ENCODE measurements at places on chromosomes 2 and 18.

DNA sequence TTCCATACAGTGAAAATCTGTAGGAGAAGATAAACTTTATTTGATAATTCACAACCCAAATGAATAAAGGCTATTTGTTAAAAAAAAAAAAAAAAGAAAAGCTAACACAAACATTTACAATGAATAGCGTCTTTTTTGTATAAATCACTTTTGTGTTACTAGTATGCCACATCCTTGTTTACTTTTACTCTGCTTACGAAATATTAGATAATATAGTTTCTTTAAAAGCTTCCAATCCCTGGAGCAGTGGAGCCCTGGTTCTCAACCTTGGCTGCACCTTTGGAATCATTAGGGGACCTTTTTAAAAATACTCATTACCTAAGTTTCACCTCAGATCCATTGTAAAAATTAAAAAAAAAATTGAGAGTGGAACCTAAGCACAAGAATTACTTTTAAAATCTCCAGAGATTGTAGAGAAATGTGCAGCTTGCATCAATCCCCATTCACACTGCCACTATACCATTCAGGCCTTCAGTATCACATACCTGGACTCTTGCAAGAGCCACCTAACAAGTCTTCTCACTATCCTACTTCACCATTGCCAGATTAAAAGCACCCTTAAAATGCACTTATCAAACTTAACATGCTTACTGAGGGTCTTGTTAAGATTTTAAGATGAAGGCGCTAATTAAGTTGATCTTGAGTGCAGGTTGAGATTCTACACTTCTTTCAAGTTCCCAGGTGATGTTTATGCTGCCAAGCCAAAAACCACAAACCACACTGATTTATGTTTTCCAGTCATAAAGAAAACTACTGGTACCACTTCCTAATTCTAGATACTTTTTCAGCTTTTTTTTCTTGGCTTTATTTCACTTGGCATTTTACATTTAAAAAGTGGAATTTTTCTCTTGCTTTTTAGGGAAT lies 59.7 kb upstream of the ZC3H15 start:
- no peak for DNase-seq

GRCh38 chr2:161965994-161966393 lies 108.0 kb downstream of the DPP4 start:
- DNase-seq = no peak

- no peak for DNase-seq
Measured at GRCh38 chr2:235270956-235271355, 222.9 kb upstream of the AGAP1 start.

GRCh38 chr2:159518321-159519005 lies 97.9 kb downstream of the BAZ2B start:
- no peak for DNase-seq

DNA sequence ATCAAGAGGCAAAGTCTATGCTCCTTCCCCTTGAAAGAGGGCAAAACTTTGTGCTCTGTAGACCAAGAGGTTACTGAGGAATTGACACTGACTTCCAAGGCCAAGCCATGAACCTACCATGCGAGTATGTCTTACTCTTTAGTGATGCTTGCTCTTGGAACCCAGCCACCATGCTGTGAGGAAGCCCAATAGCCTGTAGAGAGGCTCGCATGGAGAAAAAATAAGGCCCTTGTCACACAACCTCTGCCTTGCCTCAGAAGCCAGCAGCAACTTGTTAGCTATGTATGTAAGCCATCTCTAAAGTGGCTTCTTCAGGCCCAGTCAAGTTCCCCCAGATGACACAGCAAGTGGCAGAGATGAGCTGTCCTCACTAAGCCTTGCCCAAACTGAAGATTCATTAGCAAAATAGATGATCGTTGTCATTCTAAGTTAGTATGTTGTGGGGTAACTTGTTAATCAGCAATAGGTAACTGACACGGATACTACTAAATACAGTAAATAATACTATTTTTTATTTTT lies 66.1 kb upstream of the RGPD5 start:
- no peak for DNase-seq

Measured in cortex of kidney (tissue), 1 donor.